ENCODE measurements at places on chromosomes 12 and 14.

DNA sequence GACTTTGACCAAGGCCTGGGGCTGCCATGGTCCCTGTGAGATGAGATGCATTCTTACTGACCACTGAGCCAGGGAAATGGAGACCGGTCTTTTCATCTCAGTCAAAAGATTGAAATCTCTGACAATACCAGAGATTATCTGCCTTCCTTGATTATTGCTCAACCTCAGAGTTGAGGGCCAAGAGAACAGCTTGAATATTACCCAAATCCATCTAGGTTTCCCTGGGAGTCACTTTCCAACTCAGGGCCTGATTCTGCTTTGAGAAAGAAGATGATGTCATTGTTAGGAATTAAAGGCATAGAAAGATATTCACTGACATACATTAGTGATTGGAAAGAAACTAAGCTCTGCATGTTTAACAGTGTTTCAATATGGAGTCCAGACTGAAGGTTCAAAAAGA, 515.9 kb upstream of the TBX3 start:
- DNase-seq = no peak

DNA sequence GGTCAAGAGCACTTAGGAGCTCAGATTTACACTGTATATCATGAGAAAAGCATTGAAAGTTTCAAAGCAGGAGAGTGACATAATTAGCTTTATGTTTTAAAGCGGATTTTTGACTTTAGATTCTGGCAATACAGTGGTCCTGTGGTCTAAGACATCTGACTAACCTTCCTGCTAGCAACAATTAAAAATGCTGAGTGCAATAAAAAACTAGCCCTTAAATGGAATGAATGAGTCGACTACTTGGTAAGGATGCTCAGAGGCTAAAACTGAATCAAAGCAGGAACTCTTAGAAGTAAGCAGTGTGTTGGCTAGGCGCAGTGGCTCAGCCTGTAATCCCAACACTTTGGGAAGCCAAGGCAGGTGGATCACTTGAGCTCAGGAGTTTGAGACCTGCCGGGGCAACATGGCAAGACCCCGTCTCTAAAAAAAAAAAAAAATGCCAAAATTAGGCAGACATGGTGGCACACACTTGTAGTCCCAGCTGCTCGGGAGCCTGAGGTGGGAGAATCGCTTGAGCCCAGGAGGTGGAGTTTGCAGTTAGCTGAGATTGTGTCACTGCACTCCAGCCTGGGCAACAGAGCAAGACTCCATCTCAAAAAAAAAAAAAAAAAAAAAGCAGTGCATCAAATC, 18.9 kb downstream of the BICD1 start:
- no peak for DNase-seq

- DNase-seq = no peak
Measured at GRCh38 chr12:15601210-15601800, 187.9 kb downstream of the EPS8 start.

- no peak for DNase-seq
Measured at GRCh38 chr14:90319173-90319572, 12.6 kb downstream of the NRDE2 start.

GRCh38 chr14:48937541-48938195, 648.5 kb downstream of the RPS29 start:
- DNase-seq = no peak

GRCh38 chr14:52235866-52236510, 31.5 kb upstream of the PTGDR start:
- DNase-seq = no peak

- no peak for DNase-seq
Measured at GRCh38 chr12:84995641-84996040, 40.4 kb downstream of the TSPAN19 start.

DNA sequence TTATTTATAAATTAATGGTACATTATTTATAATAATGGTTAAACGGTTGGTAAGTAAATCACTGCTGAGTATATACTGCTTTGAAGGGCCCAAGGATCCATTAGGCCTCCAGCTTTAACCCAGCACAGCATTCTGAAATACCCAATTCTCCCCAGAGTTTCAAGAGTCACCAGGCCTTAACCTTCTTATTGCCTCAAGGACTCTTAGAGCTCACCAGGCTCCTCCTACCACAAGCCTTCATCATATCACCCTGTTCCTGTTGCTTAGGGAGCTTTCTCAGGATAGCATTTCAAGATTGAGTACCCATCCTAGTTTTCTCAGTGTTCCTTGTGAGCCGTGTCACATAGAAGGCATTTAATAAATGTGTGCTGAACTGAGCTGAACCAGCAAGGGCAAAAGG, 242.5 kb downstream of the FBXL14 start:
- no peak for DNase-seq

DNA sequence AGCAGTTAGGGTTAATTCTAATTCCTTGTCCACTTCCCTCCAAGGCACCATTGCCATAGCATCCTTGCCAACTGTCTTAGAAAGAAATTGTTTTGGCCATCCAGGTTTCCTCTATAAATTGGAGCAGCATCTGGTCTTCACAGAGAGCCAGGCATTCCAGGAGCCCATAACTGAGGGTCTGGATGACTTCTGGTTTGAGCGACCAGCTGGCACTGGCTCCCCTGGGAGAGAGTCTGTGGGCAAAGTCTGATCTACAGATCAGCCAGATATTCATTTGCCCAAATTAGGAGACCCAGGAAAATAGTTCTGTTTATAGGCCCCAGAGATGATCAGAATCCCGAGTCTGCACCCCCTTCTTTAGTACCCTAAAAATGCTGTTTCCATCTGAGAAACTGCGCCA, 16.0 kb downstream of the VSX2 start:
- DNase-seq = no peak

DNA sequence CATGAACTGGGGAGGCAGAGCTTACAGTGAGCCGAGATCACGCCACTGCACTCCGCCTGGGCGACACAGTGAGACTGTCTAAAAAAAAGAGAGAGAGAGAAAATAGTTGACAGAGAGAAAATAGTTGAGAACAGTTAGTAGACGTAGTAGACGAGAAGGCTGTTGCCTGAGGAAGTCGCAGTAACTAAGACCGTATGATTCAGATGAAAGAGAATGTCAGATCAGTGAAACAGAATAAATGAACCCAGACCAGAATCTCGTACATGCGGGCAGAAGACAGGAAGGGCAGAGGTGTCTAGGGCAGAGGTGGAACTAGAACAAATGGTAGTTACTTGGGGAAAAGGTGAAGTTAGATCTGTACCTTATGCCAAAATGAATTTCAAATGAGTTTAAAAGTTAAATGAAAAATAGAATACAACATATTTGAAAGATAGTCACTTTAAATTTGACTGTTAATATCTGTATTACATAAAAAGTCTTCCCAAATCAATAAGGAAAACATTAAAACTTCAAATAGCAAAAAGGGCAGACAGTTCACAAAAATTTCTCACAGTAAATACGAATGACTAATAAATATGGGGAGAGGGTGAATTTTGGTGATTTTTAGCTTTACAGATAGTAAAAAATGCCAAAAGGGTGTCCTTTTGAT, 17.7 kb downstream of the MDM2 start:
- no peak for DNase-seq

- DNase-seq = no peak
Measured at GRCh38 chr14:29161593-29161992, 395.0 kb downstream of the FOXG1 start.

- no peak for DNase-seq
Measured at GRCh38 chr12:77339610-77340009, 274.2 kb upstream of the E2F7 start.

GRCh38 chr14:35971965-35972630, 146.0 kb downstream of the BRMS1L start:
- DNase-seq = no peak

DNA sequence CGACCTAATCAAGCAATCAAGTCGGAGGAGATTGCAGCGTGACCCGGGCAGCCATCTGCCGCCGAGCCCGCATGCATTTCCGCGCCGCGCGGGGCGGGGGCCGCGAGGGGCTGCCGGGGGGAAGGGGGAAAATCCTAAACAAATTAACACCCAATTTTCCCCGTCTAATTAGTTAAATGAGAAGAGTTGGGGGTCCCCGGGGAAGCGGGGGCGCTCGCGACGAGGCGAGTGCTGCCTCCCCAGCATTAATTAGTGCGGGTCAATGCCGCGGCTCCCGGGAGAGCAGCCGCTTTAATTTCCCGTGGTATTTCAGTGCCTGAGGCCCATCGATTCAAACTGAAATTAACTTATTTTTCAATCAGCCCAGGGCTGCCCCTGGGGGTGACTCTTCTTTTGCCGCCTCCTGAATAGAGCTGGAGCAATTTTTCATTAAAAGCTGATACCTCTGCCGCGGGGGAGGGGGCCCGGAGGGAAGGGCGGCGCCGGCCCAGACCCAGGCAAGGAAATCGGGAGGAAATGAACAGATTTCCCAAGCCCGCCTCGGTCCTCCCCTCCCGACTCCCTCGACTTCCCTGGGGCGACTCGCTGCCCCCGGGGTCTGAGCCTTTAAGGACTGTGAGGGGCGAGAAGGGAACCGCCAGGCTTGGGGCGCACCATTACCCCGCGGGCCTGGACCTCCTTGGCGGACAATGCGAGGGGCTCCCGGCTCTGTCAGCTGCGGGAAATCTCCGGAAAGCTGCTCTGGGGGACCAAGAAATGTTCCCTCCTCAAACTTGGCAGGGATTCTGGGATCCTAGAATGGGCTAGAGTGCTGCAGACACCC, 18.9 kb downstream of the VSX2 start:
- no peak for DNase-seq

- no peak for DNase-seq
Measured at GRCh38 chr12:47964106-47964728, 821 bp downstream of the TMEM106C start.

DNA sequence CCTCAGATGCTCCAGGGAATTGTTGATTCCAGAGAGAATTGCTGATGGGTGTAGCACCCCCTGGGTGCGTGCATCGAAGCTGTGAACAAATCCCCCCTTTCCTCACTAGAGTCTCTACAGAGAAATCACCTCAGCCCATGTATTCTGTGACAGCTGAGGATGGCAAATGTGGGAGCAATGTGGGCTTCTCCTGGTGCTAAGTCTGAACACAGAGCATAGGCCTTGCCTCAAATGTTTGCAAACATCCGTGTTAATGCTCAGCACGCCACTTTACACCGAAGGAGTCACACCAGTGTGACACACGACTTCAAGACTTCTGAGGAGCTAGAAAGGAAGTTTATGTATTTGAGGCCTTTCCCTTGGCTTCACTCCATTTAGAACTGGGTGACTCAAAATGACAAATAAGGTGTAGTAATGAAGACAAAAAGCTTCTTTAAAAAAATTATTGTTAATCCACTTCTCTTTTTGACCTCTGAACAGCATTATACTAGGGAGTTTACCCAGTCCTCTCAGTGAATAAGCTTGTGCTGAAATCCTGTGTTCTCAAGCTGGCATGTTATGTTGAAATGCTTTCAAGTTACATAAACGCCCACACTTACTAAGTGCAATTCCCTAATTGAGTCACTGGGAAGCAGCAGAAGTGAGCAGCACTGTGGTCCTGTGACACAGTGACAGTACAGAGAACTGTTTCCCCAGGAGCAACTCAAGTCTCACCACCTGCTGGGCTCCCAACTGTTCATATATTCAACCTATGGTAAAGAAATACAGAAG, 92.9 kb downstream of the FAR2 start:
- no peak for DNase-seq

DNA sequence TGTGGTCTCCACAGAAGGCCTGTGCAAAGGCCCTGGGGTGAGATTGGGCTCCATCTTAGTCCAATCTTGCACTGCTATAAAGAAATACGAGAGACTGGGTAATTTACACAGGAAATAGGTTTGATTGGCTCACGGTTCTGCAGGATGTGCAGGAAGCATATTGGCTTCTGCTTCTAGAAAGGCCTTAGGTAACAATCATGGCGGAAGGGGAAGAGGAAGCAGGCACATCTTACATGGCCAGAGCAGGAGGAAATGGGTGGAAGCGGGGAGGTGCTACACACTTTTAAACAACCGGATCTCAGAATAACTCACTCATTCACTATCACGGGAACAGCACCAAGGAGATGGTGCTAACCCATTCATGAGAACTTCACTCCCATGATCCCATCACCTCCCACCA, 55.4 kb downstream of the FAR2 start:
- no peak for DNase-seq

- no peak for DNase-seq
Measured at GRCh38 chr12:28180786-28181185, 9.5 kb upstream of the CCDC91 start.

- no peak for DNase-seq
Measured at GRCh38 chr12:57727758-57728395, 10.7 kb downstream of the AGAP2 start.

DNA sequence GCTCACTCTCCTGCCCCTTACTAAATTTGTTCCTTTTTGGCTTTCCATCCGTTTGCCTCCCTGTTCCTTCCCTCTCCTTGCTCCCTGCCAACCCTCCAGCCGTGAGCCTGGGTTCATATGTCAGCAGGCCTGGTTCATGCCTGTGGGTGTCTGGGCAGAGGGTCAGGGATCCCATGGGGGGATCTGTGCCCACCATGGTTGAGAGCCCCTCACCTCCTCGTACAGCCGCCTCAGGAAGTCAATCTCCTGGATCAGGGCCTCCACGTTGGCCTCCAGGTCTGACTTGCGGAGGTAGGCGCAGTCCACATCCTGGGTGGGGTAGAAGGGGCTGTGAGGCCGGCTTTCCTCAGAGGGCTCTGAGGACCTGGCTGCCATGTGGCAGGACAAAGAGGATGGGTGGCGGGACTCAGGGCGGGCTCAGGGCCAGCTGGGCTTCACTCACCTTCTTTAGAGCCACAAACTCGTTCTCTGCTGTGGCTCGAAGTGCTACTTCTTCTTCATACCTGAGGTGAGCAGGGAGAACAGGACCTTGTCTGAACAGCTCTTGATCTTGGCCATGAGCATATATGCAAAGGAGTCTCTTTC, 3.6 kb downstream of the KRT83 start:
- DNase-seq = no peak

DNA sequence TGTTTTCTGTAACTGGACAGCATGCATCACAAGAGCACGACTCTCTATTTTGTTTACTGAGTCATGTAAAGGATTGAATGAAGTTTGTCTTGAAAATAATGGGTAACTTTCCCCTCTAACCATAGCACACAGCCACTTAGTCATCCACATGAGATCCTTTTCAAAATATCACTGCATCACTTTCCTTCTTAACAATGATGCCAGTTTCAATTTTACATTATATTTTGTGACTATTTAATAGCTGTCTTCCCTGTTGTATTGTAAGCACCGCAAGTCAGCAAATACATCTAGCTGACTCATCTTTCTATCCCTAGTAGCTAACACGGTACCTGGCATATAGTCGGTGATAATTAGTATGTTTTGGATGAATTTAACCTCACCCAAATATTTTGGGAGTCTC, 83.3 kb upstream of the PPM1H start:
- DNase-seq = no peak

GRCh38 chr12:108234158-108234557, 105.0 kb downstream of the CMKLR1 start:
- no peak for DNase-seq

DNA sequence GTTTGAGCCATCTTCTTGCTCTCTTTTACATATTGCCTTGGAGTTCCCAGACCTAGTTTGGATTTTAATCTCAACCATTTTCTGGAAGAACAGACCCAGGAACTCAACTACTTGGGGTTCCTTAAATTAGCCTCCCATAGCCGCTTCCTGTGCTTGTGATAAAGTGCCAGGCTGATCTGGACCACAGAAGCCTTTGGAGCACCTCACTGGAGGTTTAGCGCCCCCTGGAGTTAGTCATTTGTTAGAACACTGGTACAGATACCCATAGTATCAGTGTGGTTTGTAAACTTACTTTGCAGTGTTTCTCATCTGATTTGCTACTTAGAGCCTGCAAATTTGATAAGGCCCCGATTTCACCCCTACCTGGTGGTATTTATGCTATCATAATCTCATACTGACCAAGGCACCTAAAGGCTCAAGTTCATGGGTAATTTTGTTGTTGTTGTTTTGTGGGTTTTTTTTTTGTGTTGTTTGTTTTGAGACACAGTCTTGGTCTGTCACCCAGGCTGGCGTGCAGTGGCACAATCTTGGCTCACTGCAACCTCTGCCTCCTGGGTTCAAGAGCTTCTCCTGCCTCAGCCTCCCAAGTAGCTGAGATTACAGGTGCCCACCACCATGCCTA, 3.7 kb downstream of the UNC119B start:
- DNase-seq = no peak

Data from cortex of kidney (tissue), 1 donor.